Thymus (tissue), 14 donors: ENCODE measurements at places on chromosomes 6 and 20. TPM values are rescaled to one million over a fixed set of nuclear protein-coding genes. Genes with fewer than 3 reads are reported as not detected.

DNA sequence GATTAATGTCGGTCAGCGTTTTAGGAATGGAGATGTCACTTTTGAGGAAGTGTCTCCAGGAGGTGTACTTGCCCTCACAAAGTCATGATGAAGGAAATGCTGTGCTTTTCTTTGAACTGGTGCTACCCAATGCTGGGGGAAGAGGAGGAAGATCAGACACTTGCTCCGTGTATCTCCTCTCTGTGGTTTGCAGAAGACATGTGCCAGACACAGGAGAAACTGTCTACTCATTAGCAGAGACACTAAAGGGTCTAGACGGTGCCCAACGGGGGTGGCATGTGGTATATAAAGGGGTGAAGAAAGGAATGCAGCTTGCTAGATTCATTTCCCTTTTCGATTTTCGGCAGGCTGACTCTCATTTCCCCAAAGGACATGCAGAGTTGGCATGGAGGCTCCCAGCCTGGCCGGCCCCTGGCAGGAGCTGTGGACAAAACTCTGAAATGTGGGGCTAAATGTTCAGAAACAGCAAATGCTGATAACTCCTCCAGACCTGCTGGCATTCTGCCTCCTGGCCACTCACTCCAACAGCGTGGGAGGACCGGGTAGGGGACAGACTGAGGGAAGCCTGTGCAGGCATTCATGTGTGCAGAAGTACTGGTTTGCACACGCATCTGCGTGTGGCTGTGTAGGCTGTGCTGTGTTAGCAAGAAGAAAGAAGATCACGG lies 59.6 kb upstream of the QKI start:
- no peak for DNase-seq

Gene C2
- 9.0 TPM for total RNA-seq

Gene TREML2
- total RNA-seq: 11.1 TPM

DNA sequence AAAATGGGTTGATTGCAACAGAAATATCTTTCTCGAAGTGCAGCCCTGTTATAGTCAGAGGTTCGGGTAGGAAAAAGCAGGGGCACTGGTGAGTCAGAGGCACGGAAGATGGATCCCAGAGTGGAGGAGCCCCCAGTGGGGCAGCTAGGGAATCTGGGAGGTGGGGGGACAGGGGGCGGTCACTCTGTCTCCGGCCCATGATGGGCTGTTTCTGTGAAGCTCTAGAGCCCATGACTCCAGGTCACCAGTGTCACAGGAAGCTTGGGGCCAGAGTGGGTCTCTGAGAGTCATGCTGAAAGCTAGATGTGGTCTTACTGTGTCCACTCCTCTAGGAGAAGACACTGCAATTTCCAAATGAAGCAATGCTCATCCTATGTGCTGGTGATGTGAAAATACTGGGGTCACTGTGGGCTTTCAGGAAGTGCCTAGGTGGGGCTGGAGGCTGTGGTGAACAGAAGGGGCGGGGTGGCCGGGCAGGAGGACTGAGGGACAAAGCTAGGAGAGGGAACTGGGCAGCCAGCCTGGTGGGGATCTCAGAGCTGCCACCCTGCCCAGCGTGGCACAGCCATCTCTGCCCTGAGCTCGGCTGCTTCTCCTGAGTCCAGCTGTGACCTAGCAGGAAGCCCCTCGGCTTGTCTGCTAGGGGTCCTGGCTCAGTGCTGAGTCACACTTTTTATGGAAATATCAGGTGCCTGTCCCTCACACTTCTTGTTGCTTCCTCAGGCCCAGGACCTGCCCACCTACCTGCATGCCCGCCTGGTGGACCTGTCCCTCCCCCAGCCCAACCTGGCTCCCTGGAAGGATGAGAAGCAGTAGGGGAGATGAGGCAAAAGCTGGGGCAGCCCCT lies 54.2 kb downstream of the IRF4 start:
- DNase-seq: no peak

DNA sequence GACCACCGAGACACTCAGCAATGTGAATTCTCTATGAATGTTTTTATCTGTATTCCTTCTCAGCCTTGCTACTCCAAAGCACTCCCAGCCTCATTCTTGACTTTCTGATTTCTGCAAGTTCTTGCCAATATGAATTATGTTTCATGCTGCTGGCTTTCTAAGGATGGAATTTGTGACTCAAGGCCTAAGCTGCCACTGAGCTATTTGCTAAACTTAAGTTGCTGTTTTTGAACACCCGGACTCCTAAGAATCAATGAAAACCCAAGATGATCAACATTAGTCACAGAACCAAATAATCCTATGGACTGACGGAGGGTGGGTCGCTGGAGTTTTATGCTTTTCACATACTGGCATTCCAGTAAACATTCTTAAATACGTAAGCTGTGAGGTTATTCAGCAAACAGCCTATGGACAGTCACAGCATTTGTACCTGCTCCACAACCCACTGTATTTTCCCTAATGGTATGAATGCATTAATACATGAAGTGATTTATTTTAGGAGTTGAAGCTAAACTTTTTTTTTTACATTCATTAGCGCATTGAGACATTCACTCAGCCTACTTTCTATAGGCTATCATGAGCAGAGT lies 8.2 kb upstream of the PXDC1 start:
- DNase-seq: no peak

GRCh38 chr6:134609716-134610261 lies 291.9 kb upstream of the SGK1 start:
- DNase-seq: no peak

Gene OLIG3
- total RNA-seq: 0.05 TPM

Gene PBOV1
- total RNA-seq: not detected

Gene IRF4
- total RNA-seq: 7.6 TPM

Gene SIRPB1
- total RNA-seq: 0.90 TPM

Gene MBOAT1
- 4.7 TPM for total RNA-seq

DNA sequence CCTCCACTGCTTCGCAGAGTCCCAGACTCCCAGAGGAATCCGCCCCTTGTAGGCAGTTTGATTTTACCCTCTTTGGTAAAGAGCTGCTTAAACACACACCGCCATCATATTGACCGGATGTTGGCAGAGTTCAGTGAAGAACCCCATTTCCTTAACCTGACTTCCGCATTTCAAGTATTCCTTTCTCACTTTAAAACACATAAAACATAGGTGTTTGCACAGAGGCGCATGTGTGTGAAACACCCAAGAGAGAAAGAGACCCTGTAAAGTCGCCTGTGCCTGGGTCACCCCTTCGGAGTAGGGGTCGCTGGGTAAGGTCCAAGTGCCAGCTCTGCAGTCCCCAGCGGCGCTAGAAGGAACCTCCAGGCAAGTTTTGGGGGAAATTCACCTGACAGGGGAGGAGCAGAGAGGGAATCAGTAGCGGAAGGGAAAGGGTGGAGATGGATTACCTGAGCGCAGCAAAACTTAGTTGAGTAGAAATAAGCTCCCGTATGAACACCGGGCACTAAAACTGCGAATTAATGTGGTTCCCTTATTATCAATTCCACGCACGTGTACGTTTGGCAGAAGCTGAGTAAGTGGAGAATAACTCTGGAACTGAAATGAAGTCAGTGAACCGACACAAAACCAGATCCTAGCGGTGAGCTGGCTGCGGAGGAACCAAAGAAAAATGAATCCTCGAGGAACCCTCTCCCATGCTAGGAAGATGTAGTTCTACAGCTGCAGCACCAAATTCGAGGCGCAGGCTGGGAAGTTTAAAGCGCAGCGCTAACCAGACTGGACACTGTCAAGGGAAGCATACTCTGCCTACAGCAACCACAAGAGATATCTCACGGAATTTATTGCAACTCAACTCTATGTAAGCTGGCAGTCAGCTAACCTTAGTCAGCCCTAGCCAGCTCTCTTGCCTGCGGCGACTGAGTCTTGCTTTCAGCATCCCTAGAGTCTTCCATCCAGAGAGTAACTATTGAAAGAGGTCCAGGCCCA lies 3.5 kb upstream of the HTR1B start:
- DNase-seq: no peak
